HEK293T (cell line): ENCODE measurements at places on chromosomes 11 and 22.

DNA sequence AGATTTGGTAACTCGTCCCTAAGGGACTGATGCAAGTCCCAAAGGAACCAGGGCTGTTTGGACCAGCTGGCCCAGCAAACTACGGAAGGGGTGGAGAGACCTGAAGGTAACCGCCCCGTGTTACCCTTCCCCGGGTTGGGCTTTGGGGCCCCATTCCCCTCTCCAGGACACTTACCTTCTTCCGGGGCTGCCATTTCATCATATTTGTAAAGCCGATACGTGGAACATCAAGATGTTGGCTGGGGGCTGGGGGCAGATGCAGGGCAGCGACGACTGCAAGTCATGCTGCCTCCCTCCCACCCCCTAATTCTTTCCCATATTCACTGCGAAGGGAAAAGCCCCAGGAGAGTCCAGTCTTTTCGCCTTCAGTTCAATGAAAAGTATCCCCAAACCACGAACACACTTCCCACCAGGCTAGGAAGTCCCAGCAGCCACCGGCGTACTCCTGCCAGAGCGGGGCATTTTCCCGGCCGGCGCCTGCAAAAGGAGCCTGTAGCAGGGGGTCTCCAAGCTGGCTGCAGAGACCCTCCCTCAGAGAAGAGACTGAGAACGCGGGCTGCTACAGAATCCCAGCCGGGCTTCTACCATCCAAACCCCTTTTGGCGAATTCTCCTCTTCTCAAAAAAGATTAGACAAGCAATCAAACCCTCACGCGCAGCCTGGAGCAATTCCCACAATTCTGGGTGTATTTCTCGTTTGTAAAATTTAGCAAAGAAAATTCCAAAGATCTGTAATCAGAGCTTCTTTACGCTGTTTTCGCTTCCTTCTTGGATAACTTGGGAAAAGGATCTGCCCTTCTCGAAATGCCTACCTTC, 236.7 kb downstream of the TTC28 start:
- DNase-seq = peak; percentile 49

GRCh38 chr22:44848296-44848741, 95.9 kb downstream of the ARHGAP8 start:
- DNase-seq = no peak

DNA sequence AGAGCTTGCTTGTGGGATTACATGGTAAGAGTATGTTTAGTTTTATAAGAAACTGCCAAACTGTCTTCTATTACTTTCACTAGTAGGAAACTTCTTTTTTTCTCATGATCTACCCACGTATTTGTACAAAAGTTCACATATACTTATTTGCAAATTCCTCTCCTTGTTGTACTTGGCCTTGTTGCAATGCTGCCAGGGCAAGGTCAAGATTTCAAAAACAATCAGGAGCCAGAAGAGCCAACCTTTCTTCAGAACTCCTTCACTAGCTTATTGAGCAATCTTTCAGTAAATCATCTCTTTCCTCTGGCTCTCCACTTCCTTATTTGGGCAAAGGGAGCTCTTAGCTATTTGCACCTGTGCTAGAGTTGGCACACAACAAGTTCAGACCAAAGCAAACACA, 9.7 kb downstream of the SRSF8 start:
- no peak for DNase-seq

DNA sequence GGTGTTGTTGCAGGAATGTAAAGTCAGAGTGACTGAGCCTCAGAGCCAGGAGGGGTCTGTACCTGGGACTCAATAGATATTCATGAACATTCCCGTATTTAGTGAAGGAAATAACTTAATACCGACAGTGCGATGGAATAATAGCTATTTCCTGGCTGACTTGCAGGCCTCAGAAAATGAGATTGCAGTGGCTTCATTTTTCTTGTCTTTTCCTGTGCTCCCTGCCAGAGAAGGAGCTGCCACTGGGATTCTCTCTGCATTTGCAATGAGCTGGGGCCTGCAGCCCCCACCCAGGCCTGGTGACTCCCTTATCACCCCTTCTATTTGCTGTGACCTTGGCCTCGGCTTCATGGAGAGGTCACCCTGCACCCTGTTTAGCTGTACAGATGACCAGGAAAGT, 173.4 kb downstream of the MIAT start:
- no peak for DNase-seq

GRCh38 chr11:116314006-116314405, 458.8 kb downstream of the BUD13 start:
- no peak for DNase-seq
